ENCODE measurements at places on chromosomes 1 and 21.

DNA sequence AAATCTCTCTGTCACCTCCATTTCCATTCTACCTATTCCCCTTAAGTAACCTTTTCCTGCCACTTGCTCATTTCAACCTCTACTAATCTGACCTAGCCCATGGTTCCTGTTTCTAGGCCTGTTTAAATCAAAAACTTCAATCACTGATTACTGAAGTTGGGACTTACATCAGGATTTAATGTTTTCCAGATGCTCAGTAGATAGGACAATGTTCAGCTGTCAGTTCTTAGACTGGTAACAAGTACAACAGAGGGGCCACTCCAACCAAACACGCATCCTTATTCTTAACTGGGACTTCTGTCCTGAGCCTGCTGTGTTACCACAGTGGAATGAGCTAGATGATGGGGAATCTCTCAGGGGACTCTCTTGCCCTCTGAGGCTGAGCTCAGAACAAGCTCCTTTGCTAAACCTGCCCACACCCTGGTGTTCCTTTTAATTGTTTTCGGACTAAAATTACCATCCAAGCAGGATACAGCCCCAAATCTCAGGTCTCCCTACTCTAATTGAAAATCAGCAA lies 974.6 kb downstream of the TTLL7 start:
- no peak for DNase-seq

GRCh38 chr1:172663732-172664131 lies 4.8 kb downstream of the FASLG start:
- no peak for DNase-seq

- DNase-seq, result peak; percentile 76
These were observed 17.7 kb upstream of the A3GALT2 start for GRCh38 chr1:33338440-33339211.

- DNase-seq, result no peak
These were observed 36.9 kb downstream of the NCF2 start for GRCh38 chr1:183553331-183553730.

All from tibial artery (tissue), 4 donors.